ENCODE measurements at places on chromosomes 11 and 22.

DNA sequence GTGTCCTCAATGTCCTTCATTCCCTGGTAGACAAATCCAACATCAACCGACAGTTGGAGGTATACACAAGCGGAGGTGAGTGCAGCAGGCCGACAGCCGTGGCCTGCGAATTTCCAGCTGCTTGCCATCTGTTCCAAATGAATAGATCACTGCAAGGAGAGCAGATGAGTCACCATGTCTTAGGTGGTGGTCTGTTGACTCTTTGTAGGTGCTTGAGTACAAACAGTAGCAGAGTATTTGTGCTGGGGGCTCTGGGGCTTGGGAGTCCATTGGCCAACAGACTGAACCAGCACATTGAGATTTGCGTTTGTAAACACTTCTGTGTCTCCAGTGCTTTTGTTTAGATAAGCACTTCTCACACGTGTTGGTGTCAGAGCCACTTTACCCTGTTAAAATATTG is 21.1 kb downstream of the EIF3L start:
- no peak for DNase-seq

DNA sequence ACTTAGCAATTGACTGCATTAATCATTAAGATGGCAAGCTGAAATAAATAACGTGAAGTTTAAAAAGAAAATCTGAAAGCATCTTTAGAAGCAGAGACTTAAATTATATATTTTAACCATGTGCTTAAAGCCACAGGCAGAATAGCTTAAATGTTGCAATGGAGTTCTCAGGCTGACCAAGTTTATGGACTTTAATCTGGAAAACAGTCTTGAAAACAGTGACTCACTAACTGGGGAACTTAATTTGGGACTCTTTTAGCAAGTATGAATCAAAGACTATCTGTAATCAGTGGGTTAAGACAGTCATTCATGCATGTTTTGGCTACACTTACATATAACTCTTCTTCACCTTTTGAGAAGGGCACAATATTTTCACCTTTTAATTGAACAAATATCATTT is 12.6 kb upstream of the GLYATL1 start:
- no peak for DNase-seq

DNA sequence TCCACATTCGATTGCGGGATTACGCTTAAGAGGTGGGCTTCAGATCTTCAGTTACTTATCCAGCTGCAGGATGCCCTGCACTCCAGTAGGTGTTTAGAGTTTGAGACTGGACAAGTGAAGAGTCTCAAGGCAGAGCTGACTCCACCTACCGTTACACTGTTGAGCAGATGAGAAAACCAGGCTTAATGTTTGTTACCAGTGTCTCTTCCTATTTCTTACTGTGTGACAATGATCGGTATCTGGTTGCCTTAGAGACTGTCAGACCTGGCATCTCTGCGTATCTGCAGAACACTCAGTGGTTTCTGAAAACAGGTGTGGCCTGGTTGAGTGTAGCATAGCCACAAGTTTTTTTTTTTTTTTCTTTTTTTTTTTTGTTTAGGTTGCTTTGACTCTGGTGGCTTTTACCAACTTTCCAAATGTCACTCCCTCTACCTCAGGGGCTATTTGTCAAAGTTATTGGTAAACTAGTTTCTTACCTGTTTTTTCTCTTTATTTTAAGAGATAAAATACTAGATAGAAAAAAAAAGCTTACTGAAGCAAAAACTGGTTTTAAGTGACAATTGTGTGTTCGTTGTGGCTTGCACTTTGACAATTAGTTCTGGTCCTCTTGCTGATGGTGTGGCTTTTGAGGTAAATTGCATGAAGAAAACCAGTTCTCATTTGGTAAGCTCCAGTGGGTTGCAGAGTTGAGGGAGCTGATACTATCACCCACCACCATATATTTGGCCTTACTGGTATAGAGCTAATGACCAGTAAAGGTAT is 284.8 kb downstream of the ETS1 start:
- DNase-seq = peak; percentile 76

GRCh38 chr11:76166314-76166713 is 40.0 kb downstream of the WNT11 start:
- peak; percentile 47 for DNase-seq

DNA sequence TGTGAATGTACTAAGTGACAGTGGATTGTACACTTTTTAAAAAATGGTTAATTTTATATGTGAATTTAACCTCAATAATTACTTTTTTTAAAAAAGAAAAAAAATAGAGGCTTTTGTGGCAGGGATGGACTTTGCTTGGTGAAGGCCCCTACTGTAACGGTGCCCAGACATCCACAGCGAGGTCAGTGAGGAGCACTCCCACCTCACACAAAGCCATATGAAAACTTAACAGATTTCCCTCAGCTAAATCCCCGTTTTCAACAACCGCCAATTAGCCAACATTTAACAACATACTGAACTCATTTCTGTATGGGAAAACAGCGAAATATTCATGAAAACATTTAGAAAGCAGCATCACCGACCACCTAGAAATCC is 642 bp upstream of the C11orf58 start:
- DNase-seq = no peak

GRCh38 chr11:120011836-120012235 is 126.1 kb downstream of the TRIM29 start:
- no peak for DNase-seq

DNA sequence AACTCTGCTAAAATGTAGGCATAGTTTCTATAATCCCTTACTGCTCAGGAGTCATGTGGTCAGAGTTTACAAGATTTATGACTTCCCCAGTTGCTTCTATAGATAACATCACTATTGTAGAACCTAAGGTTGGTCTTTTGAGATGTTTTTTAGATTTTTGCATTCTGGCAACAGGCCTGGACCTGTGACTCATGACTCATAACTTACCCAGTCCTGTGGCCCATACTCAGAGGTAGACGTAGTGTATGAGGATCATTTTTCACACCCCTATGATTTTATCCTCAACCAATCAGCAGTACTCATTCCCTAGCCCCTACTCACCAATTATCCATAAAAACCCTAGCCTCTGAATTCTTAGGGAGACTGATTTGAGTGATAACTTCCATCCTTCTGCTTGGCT is 384.4 kb upstream of the DDI1 start:
- DNase-seq = no peak

- no peak for DNase-seq
Observed at GRCh38 chr22:19626666-19627065, 87.6 kb upstream of the SEPTIN5 start.
